NCI-H1048 (cell line): ENCODE measurements at places on chromosomes 7 and 10.

DNA sequence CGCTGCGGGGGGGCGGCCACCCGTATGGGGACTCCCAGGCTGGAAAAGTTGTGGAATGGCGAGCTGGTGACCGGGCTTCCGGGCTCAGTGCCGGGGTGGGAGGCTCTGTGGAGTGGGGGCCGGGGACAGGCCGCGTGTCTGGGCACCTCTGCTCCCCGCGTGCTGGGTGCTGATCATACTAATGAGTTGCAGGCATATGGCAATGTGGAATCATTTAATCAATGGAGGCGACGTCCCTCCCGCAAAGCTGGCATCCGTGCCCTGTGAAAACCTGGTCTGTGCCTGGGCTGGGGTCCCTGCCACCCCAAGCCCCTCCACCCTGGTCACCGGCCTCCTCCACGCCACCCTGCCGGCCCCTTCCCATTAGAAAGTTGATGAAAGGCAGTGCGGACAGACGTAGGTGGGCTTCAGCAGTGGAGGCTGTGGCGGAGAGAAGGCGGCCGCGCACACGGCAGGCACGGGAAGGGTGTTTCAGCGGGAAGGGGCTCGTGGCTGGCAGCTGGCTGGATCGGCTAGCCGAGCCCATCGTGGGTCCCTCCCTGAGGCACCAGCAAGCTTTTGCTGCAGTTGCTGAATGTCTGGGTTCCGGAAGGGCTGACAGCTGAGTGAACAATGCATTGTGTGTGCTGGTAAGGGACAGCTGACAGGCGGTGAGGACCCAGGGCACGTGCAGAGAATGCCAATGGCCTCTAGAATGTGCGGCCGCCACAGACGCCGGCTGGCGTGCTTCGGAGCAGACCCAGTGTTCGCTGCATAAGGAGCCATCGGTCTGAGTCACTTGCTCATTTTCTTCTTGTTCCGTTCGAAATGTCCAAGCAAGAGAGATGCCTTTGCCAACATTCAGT lies 1.5 kb downstream of the ADGRA1 start:
- no peak for DNase-seq

DNA sequence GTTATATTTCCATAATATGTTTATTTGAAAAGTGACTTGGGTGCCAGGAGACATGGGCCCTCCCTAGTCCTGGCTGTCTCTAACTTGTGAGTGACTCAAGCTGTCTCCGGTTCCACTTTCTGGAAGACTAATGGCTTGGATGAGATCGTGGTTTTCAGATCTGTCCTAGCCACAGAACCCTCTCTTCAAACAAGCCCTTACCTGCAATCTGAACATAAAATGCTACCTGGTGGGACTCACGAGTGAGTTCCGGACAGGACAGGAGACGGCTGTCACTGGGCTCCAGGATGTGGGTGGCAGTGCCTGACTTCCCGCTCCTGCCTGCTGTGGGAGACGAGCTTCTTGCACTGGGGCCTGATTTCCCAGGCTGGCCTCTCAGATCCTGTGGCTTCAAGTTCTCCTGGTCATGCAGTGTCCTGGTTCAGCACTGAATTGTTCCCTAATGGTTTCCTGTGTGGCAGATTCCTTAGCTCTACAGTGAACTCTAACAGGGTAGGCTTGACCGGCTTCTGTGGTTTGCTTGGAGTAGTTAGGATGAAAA lies 26.0 kb upstream of the PFKFB3 start:
- DNase-seq: no peak

- DNase-seq: no peak
These were observed 642 bp upstream of the COL13A1 start for GRCh38 chr10:69801094-69801433.

DNA sequence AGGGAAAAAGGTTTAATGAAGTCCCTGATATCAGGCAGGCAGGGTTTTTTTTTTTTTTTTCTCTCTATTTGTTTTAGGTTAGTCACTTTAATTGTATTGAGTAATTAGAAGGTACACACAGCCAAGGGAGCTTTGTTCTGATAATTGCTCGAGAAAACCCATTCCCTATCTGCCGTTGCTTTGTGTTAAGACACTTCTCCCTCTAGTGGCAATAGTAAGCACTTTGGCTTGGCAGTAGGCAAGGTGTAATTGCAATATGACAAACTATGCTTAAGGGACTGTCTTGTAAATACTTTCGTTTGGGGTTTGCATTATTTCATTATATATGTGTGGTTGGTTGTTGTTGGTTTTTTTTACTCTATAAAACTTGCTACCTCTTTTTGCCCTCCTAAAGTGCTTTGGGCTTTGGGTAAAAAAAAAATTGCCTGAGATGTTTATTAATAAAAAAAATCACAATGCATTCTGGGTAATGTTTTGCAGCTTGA lies 113.4 kb downstream of the BTRC start:
- peak; percentile 43 for DNase-seq
